ENCODE measurements at places on chromosomes 3 and 15.
A peak's percentile ranks its signal among the peaks of the same experiment; 100 is the strongest.

DNA sequence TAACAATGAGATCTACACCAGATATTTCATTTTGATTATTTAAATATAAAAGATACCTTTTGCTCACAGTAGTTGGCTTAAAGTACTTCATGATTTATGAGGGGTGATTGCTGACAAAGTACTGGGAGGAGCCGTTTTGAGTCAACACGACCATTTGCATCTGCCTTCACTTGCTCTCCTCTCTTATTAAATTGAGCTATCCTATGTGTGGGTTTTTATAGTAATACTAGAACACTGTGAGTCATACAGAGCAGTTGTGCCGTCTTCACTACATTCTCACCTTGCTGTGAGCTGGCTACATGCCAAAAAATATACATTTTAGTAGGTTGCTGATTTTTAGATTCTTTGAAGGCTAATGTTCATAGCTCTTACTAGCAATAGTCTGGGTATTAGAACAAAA, 161.2 kb downstream of the ALCAM start:
- DNase-seq, result no peak

DNA sequence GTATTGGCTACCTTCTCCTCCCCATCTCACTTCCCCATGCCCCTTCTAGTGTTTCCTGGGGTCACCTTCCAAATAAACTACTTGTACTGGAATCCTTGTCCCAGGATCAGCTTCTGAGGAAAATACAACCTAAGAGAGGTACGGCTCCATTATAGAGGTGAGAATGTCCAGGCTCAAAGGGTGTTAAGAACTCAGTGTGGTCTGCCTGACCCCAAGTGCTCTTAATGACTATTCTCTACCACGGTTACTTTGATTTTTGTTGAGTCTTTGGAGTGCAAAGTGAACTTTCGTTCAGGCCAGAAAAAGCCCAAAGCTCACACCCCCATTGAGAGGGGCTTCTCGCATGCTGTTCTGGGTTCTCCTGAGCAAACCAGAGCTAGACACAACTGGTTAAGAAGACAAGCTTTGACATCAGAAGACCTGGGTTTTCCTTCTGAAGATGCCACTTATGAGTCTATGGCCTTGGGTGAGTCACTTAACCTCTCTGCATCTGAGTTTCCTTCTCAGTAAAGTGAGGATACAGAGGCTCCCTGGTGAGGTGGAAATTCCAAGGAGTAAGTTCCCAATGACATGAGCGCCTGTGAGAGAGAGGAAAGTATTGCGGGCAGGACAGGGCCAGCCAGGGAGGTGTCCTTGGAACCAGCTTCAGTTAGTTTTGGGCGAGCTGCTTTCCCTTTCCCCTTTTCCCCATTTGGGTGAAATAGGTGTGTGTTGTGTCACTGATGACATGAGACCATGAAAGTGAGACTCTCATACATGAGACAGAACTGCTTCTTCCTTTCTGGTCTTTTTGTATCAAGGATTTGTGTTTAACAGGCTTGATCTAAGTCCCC, 475.0 kb upstream of the PROK2 start:
- no peak for DNase-seq

DNA sequence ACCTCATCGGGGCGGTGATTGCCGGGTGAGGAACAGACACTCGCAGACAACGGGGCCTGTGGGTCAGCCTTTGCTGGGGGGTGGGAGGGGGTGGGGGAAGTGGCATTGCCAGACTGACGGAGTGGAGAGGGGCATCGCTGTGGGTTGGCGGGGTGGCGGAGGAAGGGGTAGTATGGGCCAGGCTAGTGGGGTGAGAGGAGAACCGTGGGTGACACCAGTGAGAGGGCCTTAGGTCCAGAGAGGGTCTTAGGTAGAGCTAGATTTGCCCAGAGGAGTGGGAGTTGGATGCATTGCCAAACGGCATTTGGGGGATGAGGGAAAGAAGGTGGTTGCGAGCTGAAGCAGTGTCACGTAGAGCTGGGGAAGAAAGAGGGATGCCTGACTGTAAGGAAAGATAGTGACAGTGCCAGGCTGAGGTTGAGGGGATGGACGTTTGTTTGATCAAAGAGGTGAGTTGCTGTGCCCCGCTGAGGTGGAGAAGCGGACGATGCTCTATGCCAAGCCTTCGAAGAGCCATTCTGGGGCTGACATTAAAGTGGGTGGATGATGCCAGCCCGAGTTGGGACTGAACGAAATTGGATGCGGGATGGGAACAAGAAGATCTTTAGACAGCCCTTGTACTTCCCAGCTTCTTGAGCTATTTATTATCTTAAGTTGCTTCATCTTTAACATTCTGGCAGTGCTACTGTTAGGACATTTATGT, 572 bp downstream of the DNAJB11 start:
- no peak for DNase-seq

- DNase-seq, result no peak
Observed at GRCh38 chr3:183185696-183186095, 23.2 kb upstream of the LAMP3 start.

DNA sequence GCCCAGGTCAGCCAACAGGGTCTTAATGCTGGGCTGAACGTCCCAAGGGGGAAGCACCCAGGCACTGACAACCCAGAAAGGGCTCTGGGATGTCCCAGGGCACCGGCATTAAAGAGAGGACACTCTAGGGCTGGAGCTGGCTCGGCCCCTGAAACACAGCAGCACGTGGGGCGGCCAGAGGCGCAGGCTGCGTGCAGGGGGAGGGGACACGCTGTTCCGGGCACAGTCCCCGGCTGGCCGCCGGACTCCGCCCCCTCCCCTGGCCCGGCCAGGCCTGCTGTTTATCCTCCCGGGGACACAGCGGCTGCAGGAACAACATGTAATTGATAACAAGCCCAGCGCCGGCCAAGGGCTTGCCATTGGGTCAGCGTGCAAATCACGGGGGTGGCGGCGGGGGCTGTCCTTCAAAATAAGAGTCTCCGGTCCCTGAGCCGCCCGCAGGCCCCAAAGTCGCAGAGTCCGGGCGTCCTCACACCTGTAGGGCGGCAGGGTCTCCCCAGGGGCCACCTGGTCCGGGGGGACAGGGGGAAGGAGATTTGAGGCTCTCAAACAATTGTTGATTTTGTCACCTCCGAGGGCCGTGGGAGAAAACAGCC, 1.3 kb downstream of the KLF15 start:
- DNase-seq, result peak; percentile 88

DNA sequence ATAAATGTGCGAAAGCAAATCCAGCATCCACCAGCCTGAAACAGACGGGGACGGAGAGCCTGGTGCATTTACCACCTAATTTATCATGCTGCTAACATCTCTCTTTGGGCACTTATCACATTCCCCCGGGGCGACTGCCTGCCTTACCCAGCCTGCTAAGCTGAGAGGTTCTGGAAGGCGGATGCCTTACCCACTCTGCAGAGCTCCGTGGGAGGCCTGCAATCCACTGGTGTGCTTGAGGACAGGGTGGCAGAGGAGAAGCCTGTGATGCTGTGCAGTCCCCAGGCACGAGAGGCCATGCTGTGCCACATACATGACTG, 25.5 kb downstream of the MGLL start:
- DNase-seq, result no peak

GRCh38 chr3:81216192-81216591, 545.3 kb downstream of the GBE1 start:
- DNase-seq, result no peak

DNA sequence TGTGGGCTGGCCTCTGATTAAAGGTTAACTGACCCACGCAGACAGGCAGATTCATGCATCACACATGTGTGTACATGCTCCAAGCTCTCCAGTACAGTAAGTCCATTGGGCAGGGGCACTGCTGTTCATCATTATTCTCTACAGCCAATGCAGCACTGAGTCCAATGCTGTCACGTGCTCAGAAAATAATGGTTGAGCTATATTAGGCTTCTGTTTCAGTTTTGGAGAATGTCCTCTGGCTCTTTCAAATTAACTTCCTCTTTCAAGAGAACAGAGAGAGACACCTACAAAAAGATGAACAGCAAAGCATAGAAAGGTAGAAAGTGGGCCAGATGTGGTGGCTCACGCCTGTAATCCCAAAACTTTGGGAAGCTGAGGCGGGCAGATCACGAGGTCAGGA, 202.6 kb downstream of the MEX3B start:
- no peak for DNase-seq

DNA sequence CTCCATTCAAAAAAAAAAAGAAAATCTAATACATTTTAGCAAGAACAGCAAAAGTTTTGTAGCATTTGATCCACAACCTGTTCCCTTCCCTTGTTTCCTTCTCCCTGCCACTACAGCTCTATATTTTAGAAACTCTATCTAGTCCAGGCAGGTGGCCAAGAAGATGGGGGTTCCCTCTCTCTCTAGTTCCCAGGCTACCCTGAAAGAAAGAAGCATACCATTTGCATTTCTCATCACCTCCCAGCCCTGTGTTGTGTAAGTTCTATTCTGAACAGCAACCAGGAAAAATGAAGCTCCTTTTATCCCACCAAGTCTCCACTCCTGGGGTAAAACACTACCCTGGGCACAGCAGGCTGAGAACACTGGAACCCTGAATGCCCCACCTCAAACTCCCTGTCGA, 100.0 kb downstream of the PCCB start:
- DNase-seq, result no peak

DNA sequence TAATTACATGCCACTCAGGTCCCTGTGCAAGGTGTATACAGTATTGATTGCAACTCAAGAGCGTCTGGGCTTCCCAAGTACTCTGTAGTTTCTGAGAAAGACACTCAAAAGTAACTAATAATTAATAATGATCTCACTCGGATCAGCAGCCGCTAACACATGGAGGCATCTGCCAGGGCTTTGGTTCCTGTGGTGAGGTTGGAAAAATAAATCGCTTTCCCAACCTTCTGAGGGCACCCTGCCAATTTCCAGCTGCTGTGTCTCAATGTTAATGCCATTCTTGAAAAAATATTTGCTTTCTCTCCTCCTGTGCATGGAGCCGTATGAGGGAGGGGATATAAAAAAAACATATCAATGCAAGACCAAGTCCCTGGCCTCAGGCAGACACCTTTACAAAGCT, 116.5 kb upstream of the SLC2A2 start:
- no peak for DNase-seq

DNA sequence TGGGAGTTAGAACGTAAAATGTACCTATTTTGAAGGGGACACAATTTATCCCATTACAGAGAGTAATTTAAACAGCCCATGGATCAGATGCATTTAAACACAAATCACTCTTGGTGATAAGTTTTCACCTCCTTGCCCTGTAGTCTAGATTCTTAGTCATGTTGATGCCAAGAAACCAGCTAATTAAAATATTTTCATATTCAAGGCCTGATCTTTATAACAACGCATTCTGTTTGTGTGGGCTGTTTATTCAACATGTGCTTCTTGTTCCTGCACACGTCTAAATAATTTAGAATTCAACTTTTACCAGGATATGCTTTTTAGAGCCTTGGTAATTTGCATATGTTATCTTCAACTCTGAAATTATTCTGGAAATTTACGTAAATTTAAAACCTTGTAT, 25.8 kb downstream of the SNX1 start:
- DNase-seq, result no peak

DNA sequence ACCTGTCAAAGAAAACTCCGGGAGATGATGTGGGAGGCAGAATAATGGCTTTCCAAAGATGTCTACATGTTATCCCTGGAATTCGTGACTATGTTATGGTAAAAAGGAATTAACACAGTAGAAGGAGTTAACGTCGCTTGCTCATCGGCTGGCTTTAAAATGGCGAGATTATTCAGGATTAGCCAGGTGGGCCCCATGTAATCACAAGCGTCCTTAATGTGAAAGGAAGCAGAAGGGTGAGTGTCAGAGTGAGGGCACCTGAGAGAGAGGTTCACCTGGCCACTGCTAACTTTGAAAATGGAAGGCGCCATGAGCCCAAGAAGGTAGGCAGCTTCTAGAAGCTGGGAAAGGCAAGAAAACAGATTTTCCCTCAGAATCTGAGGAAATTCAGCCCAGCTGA, 557.2 kb downstream of the EPHB1 start:
- DNase-seq, result no peak

DNA sequence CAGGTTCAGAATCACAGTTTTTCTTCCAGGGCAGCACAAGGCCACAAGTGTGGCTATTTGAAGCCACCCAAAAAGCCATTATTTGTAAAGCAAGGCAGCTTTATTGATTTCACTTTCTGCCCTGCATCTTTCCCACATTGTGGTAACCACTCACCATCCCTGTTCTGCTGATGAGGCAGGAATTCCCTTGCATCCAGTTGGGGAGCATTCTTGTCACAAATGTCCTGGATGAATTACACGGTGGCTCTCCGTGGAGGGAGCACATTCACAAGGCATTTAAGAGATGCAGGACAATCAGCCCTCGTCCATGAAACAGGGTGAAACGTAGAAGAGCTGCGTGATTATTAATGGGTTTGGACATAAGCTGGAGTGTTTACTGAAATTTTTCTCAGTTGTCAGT, 111.2 kb downstream of the APBA2 start:
- no peak for DNase-seq

- DNase-seq, result peak; percentile 27
Observed at GRCh38 chr15:48565560-48566482, 79.7 kb downstream of the FBN1 start.

GRCh38 chr3:14688525-14688924, 13.6 kb downstream of the C3orf20 start:
- no peak for DNase-seq

- no peak for DNase-seq
Observed at GRCh38 chr15:30990446-30991254, 778 bp downstream of the MTMR10 start.

GRCh38 chr3:112032098-112032731, 2.3 kb upstream of the TMPRSS7 start:
- no peak for DNase-seq

- DNase-seq, result no peak
Observed at GRCh38 chr3:11944052-11944673, 60.0 kb upstream of the SYN2 start.

- DNase-seq, result no peak
Observed at GRCh38 chr3:81483046-81483445, 278.4 kb downstream of the GBE1 start.

DNA sequence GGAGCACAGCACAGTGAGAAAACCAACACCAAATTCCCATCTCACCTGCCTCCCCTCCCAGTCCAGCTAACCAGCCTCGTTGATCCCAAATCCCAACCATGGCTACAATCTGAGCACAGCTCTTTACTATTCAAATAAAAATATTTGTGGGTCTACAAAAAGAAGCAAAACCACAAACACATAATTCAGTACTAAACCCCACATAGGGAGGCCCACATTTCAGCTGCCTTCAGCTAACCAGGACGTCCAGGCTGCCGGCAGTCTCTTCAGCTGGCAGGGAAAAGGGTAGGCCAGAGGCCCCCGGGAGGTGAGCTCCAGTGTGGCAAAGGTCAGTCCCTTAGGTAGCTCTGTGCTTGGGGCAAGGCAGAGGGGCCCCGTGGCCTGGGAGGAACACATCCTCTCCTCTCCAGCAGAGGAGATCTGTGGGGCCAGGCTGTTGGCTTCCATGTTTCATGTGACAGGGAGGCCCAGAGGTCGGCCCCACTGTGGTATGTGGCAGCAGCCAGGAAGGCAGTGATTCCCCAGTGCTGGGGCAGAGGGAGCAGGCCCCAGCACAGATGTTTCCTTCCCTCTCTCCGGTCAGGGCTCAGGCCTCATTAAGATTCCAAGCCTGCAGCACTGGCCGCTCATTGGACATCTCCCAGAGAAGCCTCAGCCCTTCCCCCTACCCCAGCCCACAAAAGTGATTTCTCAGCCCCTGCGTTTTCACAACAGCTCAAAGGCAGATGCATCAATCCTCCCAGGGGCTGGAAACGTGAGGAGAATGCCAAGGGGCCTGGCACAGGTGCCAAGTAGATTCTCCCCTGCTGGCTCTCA, 381.4 kb downstream of the NTRK3 start:
- peak; percentile 73 for DNase-seq
